ENCODE measurements at places on chromosomes 4 and X.
A peak's percentile ranks its signal among the peaks of the same experiment; 100 is the strongest.

DNA sequence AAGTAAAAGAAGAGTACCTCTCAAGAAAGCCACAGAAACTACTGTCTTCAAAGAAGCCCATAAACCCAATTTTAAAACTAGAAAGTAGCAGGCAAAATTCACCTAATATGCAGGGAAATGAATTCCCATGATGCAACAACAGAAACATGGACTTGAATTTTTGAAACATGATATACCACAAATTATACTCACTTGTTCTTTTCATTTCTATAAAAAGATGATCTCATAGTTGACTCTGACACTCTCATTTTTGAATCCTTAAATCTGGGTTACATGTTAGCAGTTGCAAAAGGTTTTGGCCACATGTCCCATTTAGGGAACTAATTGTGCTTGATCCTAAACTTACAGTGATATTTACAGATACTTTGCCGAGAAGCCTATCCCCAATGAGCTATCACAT, 1130.8 kb downstream of the FAT4 start:
- no peak for DNase-seq

GRCh38 chrX:128365492-128365891, 313.3 kb upstream of the ACTRT1 start:
- DNase-seq, result no peak

- no peak for DNase-seq
Observed at GRCh38 chr4:109303140-109303496, 660 bp upstream of the COL25A1 start.

DNA sequence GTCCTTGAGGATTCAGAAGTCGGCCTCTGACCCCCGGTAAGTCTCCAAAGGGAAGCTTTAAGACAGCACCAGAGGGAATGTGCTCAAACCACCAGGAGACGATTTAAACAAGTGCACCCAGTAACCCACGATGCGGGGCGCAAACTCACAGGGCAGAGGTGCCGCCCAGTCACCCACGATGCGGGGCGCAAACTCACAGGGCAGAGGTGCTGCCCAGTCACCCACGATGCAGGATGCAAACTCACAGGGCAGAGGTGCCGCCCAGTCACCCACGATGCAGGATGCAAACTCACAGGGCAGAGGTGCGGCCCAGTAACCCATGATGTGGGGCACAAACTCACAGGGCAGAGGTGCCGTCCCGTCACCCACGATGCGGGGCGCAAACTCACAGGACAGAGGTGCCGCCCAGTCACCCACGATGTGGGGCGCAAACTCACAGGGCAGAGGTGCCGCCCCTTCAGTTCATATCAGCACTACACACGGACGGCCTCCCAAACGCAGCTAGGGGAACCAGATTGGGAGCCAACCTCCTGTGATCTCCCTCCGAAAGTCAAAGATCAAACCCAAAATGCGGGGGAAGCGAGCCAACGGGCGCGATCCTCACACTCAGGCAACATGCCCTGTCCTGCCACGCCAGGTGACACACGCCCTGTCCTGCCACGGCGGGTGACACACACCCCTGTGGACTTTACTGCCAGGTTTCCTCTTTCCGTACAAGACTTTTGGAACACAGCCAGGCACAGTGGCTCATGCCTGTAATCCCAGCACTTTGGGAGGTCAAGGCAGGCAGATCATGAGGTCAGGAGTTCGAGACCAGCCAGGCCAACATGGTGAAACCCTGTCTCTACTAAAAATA, 11.3 kb downstream of the PPP2R3B start:
- DNase-seq, result no peak

DNA sequence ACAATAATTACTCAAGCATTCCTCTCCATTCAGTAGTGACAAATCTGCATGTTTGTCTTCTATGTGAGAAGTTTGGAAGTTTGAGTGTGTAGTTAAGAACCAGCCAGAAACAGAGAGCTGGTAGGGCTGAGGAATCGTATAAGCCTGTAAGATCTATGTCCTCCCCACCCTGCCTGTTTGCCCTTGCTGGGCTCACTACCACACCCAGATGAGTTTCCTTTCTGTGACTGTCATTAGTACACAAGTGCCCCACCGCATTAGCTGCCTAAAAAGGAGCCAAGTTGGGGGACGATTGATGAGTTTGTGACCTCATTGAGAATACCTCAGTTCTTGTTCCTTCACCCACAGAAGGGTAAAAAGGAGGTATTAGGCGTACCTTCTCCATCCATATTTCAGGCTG, 28.3 kb downstream of the DOCK11 start:
- peak; percentile 11 for DNase-seq

DNA sequence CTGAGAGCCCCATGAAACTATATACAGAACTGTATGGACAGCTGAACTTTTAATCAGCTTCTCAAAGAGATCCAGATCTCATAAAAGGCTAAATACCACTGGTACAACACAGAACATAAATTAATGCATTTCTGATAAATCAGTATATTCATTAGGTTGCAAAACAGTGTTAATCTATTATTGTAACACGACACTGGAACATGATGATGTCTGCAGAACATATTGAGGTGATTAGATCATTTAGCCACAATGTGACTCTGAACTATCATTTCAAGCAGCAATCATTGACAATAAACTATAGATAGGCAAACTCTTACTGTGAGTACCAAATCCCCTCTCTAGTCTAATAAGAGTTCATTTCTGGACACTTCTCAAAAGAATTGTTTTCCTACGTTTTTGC, 50.3 kb downstream of the GASK1B start:
- DNase-seq, result no peak

All from CD4-positive, alpha-beta T cell (primary cell).